ENCODE measurements at places on chromosomes 11 and 22.

GRCh38 chr11:22244986-22245592 lies 52.2 kb downstream of the ANO5 start:
- peak; percentile 51 for DNase-seq

DNA sequence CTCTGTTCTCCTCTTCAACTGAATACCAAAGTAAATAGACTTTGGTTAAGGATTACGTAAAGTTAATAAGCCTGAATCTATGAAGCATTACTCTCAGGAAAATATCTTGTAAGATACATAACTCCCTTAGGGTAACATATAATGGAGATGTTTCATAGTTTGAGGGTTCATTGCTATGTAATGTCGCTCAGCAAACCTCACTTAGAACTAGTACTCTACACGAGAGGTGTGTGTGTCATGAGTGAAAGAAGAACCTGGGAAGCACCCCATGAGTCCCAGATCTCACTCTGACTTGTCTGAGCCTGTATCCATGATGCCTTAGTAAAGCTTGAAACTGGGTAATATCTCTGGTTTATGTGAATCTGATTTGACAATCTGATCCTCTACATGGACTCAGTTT lies 429.5 kb upstream of the ANO3 start:
- DNase-seq, result no peak

GRCh38 chr11:2801711-2802388 lies 83.7 kb downstream of the CDKN1C start:
- no peak for DNase-seq

DNA sequence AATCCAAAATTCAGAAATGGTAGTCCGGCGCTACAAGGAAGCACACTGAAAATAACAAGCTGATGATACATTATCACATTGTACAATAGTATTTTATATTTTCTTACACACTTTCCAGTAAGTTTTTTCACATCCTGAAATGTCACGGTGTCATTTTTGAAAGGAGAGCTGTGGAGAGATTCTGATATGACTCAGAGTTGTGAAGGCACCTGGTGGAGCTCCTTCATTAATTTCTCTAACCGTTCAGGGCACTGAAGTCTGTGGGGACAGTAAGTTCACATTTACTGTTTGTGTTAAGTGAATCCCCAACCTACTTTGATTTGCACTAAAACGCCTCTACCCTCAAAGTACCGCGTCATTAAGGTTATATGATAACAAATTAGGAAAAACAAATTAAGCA lies 13.3 kb downstream of the LDHAL6A start:
- no peak for DNase-seq

DNA sequence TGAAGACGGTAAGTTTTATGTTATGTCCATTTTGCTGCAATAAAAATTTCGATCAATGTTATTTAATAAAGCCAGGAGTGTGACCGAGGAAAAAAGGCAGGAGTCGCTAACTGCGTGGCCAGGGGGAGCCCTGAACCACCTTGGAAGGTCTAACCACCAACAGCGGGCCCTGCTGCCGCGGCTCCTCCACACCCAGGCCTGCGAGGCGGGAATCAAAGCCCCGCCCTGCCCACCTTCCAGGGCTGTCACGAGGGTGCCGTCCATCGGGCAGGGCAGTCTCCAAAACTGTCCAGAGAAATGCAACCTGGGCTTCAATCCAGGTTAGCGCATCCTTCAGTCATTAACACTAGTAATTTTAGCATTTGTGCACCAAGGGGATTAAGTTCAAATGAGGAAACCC lies 19.0 kb downstream of the PHF21B start:
- DNase-seq, result no peak

GRCh38 chr11:114348200-114349191 lies 51.8 kb downstream of the C11orf71 start:
- DNase-seq, result peak; percentile 51

DNA sequence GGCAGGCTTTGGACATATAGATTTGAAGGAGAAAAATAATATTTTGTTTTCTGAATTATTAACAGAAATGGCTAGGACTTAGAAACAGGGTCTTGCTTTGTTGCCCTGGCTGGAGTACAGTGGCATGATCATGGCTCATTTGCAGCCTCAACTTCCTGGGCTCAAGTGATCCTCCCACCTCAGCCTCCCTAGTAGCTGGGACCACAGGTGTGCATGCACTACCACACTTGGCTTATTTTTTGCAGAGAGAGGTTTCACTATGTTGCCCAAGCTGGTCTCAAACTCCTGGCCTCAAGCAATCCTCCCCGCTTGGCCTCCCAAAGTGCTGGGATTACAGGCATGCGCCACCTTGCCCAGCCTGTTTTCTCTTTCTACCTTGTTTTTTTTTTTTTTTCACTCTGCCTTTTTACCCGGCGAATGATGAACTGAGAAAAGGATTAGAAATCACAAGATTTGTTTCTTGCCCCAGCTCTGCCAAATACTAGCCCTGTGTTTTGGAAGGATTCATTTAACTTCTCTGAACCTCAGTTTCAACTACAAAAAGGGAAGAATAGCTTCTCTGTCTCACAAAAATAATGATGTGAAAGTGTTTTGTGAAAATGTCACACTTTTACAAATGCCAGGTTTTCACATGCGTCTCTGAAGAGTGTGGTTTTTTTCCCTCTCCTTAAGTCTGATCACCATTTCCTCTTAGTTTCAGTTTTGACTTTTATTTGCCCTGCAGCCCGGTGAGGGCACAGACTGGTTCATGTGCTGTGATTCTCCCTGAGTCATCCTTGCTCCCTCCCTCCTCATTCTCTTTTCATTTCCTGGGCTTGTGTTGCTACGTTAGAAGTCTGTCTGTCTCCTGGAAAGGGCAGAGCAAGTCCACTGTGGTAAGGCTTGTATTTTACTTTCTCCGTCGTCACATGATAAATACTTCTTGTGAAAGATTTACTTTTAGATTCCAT lies 67.7 kb downstream of the BCL2L13 start:
- no peak for DNase-seq

- no peak for DNase-seq
Observed at GRCh38 chr22:45757936-45758335, 86.3 kb downstream of the ATXN10 start.
